PC-9 (cell line): ENCODE measurements at places on chromosomes 1 and 21. TPM values are rescaled to one million over a fixed set of nuclear protein-coding genes. Genes with fewer than 3 reads are reported as not detected.

The ZFP69B gene
- 3.7 TPM in 2 replicates for total RNA-seq

The APOBEC4 gene
- total RNA-seq: not detected in 2 replicates

The CASQ2 gene
- total RNA-seq: not detected in 2 replicates

The OR2T35 gene
- not detected in 2 replicates for total RNA-seq

The SELE gene
- total RNA-seq: not detected in 2 replicates

The OSCP1 gene
- 21.6 and 25.7 TPM in 2 replicates for total RNA-seq

The OR10K1 gene
- total RNA-seq: not detected in 2 replicates

The RPTN gene
- total RNA-seq: not detected in 2 replicates

The PADI3 gene
- total RNA-seq: 1.1 and 5.0 TPM in 2 replicates

The THEM5 gene
- total RNA-seq: not detected in 2 replicates

The PFKFB2 gene
- total RNA-seq: 16.3 and 28.0 TPM in 2 replicates
